ENCODE measurements at places on chromosomes 6 and 20.

DNA sequence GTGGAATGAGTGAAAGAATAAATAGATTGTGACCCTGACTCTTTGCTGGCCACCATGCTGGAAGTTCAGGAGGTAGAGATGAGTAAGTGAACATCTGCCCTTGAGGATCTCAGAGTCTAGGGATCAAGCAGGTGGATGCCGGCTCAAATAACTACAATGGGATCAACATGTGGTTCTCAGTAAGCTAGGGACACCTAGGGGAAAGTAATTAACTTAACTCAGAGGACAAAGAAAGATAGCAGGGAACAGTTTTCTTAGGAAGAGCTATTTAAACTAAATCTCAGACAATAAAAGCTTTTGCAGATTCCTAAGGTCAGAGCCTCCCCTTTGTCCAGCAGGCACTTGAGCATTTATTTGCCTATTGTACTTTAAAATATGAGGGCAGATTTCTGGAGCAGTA, 29.1 kb downstream of the SLC13A3 start:
- no peak for DNase-seq

DNA sequence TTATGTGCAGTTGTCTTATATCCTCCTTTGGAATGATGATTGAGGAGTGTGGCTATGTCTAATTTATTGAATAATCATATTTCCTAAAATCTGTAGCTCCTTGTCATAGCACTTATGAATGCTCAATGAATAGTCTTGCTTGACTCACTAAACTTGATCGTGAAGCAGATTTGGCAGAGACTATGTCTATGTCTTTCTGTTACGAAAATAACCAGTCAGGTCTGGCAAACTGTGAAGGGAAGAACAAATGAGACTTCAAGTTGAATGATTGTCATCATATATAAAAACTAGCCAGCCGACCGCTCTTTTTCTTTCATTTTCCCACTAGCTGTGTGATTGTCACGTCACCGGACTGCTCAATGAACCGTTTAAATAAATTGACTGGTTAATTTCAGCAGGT, 1303.9 kb upstream of the GJE1 start:
- no peak for DNase-seq

DNA sequence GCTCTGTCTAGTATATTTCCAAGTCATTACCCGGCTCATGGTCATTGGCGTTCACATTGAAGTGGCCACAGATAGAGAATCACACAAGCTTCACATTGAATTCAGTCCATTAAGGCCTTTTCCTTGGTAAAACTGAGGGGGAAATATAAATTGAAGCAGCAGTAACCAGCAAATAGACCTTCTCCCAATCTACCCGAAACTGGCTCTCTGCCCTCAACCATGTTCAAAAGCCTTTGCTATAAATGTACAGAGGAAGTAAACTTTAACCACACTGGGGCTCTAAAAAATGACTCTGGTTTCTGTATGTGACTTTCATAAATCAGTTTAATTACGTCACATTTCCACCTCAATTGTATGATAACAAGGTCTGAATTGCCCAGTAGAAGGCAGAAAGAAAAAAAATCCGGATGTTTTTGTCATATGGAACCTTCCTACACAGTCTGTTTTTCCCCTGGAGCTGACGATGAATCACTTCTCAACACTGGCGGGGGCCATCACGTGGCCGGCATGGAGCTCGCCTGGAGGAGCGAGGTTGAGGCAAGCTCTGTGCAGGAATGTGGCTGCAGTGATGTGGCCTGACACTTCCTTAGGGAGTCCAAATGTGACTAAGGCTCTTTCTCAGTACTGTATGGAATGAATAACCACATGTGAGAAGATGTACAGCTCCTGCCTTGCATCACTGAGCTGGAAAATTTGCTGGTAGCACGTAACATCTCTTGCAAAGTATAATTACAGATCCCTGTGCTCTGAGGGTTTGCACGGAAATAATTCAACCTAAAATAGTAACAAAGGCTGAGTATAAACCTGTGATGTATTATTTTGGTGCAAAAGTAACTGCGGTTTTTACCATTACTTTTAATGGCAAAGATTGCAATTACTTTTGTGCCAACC, 58.6 kb upstream of the SNX9 start:
- DNase-seq, result peak; percentile 95

- peak; percentile 61 for DNase-seq
Measured at GRCh38 chr6:113632220-113632864, 224.8 kb upstream of the MARCKS start.

- DNase-seq, result no peak
Measured at GRCh38 chr20:2468581-2469407, 1.8 kb downstream of the SNRPB start.

- no peak for DNase-seq
Measured at GRCh38 chr6:5462856-5463255, 201.5 kb downstream of the FARS2 start.

DNA sequence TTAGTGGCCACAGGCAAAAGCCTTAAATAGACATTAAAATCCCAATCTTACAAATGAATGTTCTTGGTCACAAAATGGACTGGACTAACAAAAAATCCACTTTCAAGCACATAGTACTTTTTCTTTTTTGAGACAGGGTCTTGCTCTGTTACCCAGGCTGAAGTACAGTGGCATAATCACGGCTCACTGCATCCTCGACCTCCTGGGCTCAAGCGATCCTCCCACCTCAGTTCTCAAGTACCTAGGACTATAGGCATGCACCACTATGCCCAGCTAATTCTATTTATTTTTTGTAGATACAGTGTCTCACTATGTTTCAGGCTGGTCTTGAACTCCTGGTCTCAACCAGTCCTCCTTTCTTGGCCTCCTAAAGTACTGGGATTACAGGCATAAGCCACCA, 59.4 kb downstream of the MAP3K5 start:
- DNase-seq, result no peak

GRCh38 chr6:67160820-67161219, 1453.8 kb upstream of the EYS start:
- DNase-seq, result no peak

- no peak for DNase-seq
Measured at GRCh38 chr6:114140416-114140815, 169.5 kb upstream of the HDAC2 start.

- DNase-seq, result no peak
Measured at GRCh38 chr6:133645966-133646740, 242.8 kb upstream of the TCF21 start.

GRCh38 chr6:75326557-75327258, 42.1 kb upstream of the TMEM30A start:
- DNase-seq, result no peak

DNA sequence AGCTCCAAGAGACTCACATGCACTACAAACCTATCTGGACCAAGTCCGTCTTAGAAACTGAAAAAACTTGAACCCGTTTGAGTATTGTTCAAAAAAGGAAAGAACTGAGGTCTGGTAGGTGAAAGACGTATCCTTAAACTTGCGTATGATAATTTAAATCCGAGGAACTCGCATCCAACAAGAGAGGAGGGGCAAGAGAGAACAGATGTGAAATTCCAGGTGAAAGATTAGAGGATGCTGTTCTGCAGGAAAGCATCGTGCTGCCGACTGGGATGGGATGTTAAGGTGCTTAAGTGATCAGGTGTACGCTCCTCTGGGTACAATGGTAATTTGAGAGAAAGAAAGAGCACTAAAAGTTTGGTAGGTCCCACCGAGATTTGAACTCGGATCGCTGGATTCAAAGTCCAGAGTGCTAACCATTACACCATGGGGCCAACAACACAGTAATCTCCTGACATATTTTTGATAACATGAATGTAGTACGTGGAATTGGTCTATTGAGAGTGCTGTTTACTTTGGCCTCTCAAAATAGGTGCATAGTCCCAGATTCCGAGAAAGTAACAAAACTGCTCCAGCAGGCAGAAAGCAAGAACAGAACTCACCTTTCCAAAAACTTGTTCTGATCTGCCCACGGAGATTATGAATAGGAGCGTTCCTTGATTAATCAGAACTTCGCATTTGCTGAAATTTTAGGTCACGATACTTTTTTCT, 53.5 kb upstream of the BTN3A2 start:
- peak; percentile 57 for DNase-seq

- DNase-seq, result no peak
Measured at GRCh38 chr6:167915139-167915538, 82.3 kb upstream of the KIF25 start.

GRCh38 chr6:90121982-90122381, 174.7 kb downstream of the BACH2 start:
- no peak for DNase-seq

DNA sequence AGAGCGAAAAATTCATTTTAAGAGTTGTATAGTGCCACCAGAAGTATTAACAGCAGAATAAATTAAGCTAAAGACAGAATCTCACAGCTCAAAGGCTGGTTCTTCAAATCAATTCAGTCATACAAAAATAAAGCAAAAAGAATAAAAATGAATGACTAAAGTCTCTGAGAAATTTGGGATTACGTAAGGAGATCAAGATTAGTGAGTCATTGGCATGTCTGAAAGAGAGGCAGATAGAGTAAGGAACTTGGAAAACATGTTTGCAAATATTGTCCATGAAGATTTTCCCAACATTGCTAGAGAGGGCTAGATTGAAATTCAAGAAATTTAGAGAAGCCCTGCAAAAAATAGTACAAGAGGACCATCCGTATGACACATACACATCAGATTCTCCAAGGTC, 1413.9 kb upstream of the ADGRB3 start:
- no peak for DNase-seq

GRCh38 chr6:165025040-165025439, 284.4 kb downstream of the C6orf118 start:
- no peak for DNase-seq

DNA sequence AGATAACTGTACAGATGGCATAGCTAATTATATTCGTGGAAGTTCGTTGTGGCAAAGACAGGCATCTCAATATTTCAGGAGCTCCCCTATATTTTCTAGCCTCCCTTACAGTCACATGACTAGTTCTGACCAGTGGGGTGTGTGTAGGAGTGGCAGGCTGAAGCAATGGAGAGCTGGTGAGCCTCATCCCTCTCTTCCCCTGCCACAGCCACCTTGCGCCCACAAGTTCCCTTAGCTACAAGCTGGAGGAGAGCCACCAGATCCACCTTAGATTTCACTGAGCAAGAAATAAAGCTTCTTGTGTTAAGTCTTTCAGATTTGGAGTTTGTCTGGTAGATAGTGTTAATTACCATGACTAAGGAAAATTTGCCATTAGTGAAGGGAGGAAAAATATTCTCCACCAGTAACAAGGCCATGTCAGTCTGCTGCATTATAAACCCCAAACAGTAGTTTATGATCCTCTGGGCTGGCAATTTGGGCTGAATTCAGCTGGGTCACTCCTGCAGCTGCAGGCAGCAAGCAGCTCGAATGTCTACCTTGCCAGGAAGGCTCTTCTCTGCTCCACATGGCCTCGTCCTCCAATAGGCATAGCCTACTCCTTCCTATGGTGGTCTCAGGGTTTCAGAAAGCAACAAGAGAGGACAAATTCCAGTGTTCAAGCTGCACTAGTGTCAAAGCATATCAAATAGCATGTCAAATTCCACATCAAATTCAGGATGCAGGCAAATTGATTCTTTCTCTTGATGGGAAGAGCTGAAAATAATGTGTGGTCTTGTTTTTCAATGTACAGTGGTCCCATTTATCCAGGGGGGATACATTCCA, 7.4 kb upstream of the RBCK1 start:
- DNase-seq, result no peak

DNA sequence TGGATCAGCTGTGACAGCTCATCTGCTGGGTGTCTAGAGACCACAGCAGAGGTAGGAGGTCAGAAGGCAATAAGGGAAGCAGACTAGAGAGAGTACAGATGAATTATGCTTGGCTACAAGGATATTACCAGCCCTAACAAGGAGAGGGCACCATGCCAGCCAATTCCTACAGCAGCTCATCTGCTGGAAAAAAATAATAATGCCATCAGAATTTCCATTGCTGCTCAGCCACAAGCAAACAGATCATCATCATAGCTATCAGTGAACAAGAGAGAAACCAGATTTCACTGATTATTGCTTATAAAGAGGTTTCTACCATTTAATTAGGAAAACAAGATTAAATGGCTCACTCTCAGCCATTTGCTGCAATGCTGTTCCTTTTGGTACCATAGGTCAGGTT, 66.5 kb downstream of the PSMG4 start:
- peak; percentile 42 for DNase-seq

DNA sequence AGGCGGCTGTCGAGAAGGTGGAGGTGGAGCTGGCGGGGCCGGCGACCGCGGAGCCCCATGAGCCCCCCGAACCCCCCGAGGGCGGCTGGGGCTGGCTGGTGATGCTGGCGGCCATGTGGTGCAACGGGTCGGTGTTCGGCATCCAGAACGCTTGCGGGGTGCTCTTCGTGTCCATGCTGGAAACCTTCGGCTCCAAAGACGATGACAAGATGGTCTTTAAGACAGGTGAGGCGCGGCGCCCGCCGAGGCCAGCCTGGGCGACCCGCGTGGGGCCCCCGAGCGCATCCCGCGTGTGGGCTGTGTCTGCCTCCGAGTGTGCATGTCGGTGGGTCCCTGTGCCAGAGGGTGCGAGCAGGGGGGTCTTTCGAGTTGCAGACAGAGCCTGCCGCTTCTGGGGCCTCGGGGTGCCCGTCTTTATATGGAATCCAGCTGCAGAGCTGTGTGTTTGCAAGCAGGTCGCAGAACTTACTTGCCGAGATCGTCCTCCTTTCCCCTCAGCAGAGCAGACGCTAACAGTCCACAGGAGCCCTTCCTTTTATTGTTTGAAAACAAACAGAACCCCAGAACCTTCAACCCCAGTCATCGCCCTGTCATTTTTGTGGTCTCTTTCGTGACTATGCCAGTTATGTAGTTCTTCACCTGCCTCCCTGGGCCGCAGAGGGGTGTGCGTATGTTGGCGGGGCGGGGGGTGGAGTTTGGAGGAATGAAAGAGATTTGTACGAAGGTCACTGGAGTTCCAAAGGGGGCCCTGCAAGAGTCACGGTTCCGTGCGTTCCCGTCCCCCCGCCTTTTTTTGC, 766 bp downstream of the SLC16A10 start:
- DNase-seq, result no peak

DNA sequence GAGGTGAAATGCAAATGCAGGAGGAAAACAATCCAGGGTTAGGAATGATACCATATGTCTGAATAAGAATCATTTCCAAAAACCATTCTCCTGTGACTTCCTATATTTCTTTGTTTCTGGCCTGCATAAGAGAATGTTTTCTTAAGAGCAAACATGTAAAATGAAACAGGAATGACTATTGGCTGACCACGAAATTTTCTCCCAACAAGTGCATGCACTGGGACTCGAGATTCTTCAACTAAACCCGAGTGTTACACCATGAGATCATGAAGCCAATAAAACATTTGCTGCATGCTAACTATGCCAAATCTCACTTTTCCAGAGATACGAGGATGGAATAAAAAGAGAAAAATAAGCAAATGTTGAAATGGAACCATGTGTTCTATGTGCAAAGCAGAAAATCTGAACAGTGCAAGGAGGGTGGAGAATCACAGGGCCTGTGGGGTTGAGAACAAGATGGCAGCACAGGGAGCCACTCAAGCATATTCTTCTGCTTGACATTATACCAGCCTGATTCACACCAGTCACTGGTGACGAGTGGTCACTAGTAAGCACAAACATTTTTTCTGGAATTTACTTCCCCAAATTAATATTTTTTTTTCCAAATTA, 212.2 kb upstream of the FOXA2 start:
- DNase-seq, result peak; percentile 38

GRCh38 chr6:69881322-69882151, 15.2 kb downstream of the COL19A1 start:
- no peak for DNase-seq
